Esophagus muscularis mucosa (tissue), 4 donors: ENCODE measurements at places on chromosomes 16 and 17. TPM values are rescaled to one million over a fixed set of nuclear protein-coding genes. Genes with fewer than 3 reads are reported as not detected.
A peak's percentile ranks its signal among the peaks of the same experiment; 100 is the strongest.

Gene FAM20A
- total RNA-seq: 3.0 TPM

- peak; percentile 92 for DNase-seq
Measured at GRCh38 chr17:37358098-37358829, 17.5 kb upstream of the C17orf78 start.

GRCh38 chr16:69298261-69298660 lies 12.9 kb upstream of the VPS4A start:
- DNase-seq: no peak

Gene AFMID
- total RNA-seq: 44.3 TPM

Gene TBC1D16
- total RNA-seq: 35.5 TPM

DNA sequence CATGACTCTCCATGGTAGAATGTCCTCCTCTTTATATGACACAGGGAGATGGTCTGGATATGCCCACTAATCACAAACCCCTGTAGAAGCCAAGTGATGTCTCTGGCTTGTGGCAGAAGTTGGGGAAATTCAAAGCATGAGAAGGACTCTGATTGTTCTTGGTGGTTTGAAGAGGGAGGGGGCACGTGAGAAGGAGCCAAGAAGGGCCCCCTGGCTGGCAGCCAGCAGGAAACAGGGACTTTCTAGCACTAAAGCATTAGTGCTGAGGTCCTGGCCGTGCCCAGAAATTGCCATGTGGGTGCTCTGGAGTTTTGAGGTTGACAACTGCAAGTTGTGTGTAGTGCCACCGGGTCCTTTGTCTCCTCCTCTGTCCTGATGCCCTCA lies 199.9 kb downstream of the LGALS9B start:
- DNase-seq: no peak

GRCh38 chr17:4124999-4125398 lies 17.8 kb downstream of the ZZEF1 start:
- no peak for DNase-seq

GRCh38 chr16:55421226-55421625 lies 57.8 kb upstream of the MMP2 start:
- DNase-seq: no peak

Gene RNF222
- 0.42 TPM for total RNA-seq

DNA sequence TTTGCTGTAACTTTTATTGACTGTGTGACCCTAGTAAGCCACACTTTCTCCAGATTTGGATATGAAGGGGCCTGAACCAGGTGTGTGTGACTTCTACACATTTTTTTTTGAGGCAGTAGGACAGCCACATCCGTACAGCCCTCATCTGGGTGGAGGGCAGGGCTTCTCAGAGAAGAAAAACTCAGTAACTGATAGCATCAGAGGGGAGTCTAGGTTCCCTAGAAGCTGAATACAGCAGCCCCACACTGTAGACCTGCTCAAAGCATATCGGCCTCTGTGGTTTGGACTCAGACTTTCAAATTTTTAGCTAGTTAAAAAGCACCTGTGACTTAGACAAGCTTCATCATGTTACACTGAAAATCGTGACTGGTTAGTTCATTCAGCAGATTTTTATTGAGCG lies 10.8 kb downstream of the PRSS54 start:
- DNase-seq: no peak

DNA sequence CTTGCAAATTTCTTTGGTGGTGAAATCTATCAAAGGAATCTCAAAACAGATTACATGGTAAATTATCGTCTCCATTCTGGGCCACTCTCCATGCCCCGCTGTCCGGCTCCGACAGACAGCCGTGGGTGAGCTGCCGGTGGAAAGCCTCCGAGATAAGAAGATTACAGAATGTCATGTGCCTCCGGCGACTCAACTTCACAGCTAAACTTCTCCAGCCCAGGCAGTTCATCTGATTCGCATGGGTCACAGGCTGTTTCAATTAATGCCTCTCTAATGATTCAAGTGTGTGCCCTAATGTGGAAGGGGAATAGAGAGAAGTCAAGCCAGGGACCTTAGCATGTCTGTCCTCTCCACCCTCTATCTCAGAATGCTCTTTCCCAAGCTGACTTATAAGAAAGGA lies 520.8 kb upstream of the ZFHX3 start:
- DNase-seq: no peak

Gene DLX3
- total RNA-seq: not detected

DNA sequence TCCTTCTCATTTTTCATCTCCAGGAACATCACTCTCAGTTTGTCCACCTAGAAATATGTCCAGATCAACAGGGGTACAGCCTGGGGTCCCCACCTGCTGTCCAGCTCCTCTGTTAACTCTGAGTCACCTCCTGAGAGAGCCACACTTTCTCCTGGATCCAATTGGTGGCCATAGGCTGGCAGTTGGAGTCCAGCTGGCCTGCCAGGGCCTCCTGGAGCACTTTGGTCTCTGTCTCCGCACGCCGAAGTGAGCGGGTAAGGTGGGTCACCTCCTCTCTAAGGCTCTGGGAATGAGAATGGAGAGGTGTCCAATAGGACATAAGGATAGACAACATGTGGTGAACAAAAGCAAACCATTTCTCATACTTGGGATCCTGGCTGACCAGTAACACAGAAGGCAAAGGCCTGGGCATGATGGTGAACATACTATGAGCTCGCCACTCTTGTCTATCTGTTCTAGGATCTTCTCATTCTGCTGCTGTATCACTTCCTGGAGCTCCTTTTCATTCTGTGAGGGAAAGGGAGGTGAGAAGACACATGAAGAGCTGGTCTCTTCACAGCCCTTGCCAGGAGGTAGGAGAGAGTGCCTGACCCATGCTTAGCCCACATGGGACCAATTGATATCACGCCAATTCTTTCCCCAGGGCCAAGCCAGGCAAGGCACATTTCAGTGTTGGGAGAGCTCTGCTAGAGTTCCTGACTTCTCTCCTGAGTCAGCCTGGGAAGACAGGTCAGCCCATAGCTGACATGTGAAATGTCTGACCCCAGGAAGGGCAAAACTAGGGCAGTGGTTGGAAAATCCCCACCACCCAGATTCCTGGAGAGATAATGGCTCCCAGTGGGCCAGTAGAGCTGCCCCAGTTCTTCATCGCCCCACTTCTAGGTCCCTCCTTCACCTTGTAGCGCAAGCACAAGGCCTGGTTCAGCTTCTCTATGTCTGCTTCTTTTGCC lies 1.8 kb upstream of the ALDOC start:
- DNase-seq: no peak

DNA sequence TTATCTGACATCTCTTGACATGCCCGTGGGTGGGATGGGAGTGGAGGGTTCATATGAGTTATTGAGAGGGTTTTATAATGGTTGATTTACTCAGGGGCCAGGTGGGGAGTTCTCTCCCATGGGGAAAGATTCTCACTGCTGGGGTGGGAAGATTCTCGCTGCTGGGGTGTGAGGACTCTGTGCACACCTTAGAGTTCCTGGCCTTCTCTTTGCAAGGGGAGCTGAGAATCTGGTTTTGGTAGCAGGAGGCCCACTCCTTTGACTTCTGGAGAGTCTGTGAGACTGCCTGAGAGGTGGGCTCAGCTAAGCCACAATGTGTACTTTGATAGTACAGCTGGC lies 31.5 kb downstream of the TBX4 start:
- DNase-seq: no peak

- DNase-seq: no peak
Measured at GRCh38 chr16:3589001-3589400, 11.8 kb upstream of the NLRC3 start.

DNA sequence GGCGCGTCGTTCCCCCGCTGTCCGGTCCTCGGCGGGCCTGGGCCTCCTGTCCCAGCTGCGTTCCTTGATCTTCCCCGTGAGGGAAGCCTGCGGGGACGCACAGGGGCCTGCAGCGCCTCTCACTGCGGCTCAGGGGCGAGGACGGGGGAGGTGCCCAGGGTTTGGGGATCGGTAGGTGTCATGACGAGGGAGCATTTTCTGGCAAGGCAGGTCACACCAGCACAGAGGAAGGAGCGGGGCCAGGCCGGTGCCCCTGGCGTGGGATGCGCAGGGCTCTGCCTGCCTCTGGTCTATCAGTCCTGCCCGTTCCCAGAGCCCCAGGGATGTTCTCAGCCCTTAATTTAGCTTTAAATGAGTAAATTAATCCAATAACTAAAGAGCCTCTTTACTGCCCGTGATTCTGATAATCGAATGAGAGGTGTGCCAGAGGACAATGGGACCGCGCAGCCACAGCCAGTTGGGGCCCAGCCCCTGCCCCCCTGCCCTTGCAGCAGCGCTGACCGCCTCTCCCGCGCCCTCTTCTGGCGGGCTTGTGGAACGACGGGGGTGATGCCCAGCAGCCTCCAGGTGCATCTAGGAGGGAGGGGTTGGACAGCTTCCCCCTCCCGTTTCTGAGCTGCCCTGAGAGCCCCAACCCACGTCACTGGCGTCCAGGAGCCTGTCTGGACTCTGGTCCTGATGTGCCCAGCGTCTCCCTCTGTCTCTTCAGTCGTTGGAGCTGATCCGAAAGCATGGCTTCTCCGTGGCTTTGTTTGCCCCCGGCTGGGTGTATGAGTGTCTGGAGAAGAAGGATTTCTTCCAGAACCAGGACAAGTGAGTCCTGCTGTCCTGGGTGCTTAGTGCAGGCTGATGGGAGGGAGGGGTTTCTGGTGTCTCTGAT lies 7.9 kb downstream of the ENGASE start:
- no peak for DNase-seq

Gene SEZ6L2
- total RNA-seq: 7.9 TPM

Gene BICDL2
- not detected for total RNA-seq

DNA sequence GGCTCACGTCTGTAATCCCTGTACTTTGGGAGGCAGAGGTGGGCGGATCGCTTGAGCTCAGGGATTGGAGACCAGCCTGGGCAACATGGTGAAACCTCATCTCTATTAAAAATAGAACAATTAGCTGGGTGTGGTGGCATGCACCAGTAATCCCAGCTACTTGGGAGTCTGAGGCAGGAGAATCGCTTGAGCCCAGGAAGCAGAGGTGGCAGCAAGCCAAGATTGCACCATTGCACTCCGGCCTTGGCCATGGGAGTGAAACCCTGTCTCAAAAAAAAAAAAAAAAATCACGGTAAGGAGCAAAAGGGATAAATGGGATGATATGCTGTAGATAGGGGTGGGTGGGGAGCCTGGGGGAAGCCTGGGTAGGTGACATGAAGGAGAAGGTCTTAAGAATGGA lies 20.4 kb upstream of the TMEM98 start:
- no peak for DNase-seq

DNA sequence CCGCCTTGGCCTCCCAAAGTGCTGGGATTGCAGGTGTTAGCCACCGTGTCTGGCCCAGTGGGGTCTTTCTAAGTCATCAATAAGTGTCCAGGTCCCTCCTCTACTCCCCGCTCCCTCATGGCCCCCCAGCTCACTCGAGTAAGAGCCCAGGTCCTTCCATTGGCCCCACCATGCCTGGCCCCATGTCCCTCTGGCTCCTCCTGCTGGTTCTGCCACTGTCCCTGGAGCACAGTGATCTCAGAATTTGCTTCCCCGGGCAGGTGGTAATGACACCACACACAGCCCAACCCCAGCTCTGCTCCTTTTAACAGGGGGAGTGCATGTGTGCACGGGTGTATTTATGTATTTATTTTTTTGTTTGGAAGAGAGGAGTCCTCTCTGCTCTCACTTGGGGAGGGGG lies 19.6 kb downstream of the MGAT5B start:
- no peak for DNase-seq

- DNase-seq: no peak
Measured at GRCh38 chr17:929586-929985, 50.0 kb downstream of the NXN start.

DNA sequence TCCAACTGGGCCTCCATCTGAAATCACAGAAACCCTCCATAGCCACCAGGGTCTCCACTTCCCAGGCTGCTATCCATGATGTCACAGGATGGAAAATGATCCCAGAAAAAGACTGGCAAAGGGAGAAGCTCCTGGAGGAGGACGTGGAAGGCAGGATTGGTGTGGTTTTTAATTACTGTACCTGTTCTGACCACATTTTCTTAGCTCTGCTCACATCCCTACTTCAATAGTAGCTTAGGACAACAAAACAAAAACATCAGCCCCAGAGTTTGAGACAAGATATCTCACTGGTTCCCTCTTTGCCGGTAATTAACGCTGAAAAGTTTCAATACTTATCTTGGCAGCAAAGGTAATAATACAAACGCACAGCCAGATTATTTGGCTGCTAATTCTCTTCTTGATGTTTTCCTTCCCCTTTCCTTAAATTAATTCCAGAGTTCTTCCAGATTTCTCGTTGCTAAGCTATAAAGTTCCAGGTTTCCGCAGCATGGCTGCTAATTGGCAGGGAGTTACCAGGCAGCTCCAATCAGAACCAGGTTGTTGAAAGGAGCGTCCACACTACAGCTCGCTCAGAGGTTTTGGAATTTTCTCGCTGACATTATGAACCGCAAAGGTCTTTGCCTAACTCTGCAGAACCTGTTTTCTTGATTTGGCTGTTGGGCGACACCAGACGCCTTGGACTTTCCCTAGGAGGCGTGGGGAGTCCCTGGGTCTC lies 263.4 kb downstream of the MRTFB start:
- no peak for DNase-seq

DNA sequence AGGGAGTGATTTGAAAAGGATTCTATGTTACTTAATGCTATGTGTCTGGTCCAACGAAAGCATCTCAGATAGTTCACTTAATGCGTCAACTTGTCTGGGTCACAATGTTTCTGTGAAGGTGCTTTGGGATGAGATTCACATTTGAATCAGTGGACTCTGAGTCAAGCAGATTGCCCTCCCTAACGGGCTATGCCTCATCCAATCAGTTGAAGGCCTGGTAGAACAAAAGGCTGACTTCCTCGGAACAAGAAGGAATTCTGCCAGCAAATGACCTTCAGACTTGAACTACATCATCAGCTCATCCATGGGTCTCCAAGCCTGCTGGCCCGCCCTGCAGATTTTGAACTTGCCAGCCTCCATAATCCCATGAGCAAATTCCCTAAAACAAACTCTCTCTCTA lies 15.2 kb downstream of the EMP2 start:
- DNase-seq: no peak

- no peak for DNase-seq
Measured at GRCh38 chr17:13635951-13636350, 34.2 kb upstream of the HS3ST3A1 start.

- no peak for DNase-seq
Measured at GRCh38 chr16:76532188-76532973, 255.2 kb downstream of the CNTNAP4 start.

Gene KRTAP4-4
- not detected for total RNA-seq

- no peak for DNase-seq
Measured at GRCh38 chr17:79985943-79986391, 49.7 kb downstream of the TBC1D16 start.

DNA sequence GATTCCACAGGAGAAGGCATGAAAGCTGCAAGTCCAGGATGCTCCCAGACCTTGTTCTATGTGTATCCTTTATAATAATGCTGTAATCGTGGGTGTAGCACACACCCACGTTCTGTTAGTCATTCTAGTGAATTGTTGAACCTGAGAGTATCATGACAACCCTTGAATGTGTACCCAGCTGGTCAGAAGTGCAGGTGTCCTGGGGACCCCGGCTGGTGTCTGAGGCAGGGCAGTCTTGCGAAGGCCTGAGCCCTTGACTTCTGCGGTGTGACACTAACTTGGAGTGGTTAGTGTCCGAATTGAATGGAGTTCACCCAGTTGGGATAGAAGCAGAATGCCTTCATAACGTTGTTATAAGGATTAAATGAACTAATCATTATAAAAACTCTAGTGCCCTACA lies 218.0 kb upstream of the TNRC6C start:
- DNase-seq: no peak
